Stimulated activated CD8-positive, alpha-beta memory T cell treated with anti-CD3 and anti-CD28 coated beads, Interleukin-7, amount 100 ng/mL, for 48 hours (primary cell): ENCODE measurements at places on chromosomes 4 and X.

DNA sequence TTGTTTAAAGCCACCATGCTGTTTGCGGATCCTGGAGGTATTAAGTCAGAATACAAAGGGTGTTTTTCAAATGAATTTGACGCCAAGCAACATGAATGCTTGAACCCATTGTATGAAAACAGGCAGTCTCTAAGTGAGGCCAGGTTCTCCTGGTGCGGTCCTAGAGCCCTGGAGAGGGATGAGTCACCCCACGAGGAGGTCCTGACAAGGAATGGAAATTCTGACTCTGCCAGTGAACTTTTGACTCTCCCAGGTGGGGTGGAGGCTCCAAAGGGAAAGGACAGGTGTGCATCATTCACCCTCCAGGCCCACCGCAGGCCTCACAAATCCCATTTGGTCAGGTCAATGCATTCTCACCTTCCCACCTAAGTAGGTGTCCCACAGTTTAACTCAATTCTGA, 1.5 kb downstream of the TRIM2 start:
- DNase-seq = peak; percentile 14

GRCh38 chrX:23246001-23246400, 88.6 kb upstream of the PTCHD1 start:
- no peak for DNase-seq

DNA sequence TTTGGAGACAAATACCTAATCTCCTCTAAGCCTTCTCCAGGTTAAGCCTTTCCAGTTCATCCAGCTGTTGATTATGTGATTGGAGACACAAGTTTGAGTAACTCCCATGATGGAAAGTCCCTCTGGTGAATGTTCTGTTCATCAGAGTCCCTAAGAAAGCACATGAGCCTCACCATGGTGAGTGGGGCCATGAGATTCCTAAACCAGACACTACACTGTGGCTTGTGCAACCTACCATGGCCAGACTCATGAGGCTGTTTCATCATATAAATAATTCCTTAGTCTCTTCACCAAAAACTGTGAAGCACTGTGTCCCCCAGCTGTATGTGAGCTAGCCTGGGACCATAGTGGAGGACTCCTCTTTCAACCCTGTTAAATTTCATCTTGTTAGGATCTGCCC, 14.4 kb downstream of the PKD2 start:
- DNase-seq = no peak

DNA sequence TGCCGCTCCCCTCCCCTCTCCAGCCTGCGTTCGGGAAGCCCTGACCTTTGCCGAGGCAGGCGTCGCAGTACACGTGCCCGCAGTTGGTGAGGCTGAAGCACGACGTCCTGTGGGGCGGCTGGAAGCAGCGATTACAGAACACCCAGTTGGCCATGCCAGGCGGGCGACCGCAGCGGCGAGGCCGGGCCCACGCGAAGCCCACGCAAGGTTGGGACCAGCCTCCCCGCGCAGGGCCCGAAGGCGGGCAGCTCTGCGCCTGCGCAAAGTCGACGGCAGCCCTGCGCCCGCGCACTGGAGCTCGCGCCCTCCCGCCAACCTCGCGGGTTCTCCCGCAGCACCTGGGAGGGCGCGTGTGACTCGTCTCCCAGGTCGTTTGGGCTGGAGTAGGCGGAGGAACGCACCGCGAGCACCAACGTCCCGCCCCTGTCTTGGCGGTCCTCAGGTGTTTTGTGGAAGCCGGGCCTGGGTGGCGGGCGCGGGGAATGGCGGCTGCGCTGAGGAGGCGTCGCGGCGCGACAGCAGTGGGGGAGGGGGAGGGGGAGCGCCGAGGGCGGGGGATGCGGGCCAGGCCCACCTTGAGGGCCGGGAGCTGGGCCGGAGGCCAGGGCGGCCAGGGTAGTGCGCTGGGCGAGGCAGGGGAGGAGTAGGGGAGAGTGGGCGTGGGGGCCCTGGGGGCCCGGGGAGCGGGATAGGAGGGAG, at the start of gene RNF212:
TSS of gene RNF212 (minus strand) at position 254 of the 699 bp plus-strand sequence. CDS start at position 154, 100 bp downstream.
- no peak for DNase-seq

DNA sequence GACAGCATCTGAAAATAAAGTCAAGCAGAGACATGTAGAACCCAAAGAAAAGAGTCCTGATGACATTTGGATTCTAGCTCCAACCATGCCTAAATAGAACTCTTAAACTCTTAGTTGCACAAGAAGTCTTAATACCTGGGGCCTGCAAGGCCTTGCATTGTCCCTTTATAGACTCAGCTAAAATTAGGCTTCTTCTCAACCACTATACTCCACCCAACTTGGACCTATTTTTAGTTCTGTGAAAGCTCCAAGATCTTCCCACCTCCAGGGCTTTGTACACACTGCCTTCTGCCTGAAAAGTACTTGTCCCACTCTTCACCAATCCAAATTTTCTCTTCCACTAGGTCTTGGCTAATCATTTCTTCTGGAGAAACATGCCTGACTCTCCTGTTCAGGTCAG, 36.5 kb downstream of the PLK4 start:
- DNase-seq = no peak

- DNase-seq = no peak
Measured at GRCh38 chrX:84218726-84219125, 30.7 kb upstream of the RPS6KA6 start.

DNA sequence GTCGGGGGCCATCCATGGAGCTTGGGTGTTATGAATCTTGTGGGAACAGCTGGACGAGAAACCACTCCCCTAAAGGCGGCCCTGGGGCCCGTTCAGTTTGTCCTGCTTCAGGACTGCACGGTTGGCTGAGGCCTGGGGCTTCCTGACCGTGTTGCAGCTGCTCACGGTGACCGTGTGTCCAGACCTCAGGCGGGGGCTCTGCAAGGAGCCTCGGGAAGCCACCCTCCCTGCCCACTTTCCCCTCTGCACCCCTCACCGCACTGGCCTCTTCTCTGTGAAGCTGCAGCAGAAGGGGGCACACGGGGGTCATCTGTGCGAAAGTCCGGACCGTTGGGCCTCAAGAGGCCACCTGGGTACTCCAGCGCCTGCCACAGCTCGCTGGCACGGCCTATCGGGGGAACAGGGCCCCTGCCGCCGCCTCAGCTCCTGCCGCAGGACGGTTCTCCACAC, 29.4 kb downstream of the UVSSA start:
- no peak for DNase-seq

DNA sequence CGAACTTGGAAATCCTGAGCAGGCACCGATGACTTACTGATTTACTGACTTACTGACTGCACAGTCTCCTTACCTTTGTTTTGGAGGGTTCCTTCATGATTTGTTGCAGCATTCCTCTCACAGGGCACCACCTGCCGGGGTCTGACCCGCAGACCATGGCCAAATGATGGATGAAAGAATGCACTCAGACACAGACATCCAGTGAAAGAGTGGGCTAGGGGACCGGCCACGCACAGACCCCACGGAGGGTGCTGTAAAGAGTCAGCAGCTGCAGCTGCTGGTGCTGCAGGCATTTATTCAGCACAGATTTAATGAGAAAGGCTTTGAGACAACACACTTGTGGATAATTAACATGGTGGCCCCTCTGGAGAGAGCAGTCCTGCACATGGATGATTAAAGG, 3.4 kb downstream of the MAGEB5 start:
- DNase-seq = no peak

GRCh38 chr4:48898733-48899431, 7.7 kb downstream of the OCIAD2 start:
- no peak for DNase-seq

GRCh38 chr4:155974476-155974749, 20.7 kb upstream of the CTSO start:
- no peak for DNase-seq

DNA sequence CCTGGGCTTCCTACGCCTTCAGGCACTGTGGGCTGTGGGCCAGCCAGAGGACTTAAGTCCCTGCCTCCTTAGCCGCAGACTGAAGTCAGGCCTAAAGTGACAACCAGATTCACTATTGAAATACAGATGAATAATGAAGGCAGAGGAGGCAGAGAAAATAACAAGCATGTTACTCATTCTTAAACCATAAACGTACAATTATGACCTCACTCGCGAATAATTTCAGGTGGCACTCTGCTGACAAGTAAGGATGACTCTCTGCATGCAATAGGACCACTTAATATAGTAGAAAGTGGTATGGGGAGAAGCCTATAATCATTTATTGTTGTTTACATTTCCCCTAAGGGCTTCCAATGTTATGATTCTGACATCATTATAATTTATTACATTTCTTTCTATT, 409.2 kb upstream of the FGF13 start:
- DNase-seq = no peak
